Umbilical cord (tissue), 2 donors: ENCODE measurements at places on chromosomes 2 and 18.

DNA sequence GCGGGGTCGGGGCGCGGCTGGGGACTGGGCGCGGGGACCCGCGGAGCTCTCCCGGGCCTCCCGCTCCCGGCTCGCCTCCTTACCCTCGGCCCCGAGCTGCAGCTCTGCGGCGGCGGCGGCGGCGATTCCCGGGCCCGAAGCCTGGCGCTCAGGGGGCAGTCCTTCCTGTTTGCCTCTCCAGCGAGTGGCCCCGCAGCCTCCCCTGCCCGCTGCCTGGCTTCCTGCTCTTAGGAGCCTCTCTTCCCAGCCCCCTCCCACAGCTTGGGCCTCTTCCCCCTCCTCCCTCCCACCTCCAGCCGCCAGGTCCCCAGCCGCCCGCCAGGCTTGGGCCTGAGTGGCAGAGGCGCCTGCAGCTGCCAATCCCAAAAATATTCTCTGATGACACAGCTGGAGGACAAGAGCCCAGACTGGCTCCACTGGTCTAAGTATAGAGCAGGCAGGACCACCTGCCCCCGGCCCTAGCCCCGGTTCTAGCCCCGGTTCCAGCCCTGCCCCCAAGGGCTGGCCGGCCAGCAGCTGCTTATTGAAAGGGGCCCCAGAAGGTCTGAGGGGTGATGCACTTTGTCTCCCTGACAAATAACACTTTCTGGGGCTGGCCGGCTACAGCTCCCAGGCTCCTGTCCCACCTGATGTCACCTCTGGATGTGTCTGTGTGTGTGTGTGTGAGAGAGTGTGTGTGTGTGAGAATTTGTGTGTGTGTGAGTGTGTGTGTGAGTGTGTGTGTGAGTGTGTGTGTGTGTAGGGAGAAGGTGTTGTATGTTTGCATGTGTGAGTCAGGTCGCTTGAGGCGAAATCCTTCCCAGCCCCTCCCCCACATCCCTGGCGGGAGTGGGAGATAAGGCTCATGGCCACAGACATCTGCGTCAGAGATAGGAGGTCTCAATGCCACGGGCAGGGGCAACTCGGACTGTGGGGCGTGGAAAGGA lies at the start of gene OBSL1:
Gene OBSL1 (minus strand): TSS at position 229 of the 926 bp plus-strand sequence. CDS start 307 bp downstream, outside the sequence.
- peak; percentile 93 for DNase-seq

DNA sequence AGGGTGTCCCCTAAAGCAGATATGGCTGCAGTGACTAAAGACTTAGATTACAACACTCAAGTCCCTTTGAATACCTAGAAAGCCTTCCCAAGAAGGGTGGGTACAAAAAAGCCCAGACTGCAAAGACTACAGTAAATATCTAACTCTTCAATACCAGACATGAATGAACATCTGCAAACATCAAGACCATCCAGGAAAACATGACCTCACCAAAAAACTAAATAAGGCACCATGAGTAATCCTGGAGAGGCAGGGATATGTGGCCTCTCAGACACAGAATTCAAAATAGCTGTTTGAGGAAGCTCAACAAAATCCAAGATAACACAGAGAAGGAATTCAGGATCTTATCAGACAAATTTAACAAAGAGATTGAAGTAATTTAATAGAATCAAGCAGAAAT lies 138.2 kb upstream of the OTOS start:
- peak; percentile 85 for DNase-seq

DNA sequence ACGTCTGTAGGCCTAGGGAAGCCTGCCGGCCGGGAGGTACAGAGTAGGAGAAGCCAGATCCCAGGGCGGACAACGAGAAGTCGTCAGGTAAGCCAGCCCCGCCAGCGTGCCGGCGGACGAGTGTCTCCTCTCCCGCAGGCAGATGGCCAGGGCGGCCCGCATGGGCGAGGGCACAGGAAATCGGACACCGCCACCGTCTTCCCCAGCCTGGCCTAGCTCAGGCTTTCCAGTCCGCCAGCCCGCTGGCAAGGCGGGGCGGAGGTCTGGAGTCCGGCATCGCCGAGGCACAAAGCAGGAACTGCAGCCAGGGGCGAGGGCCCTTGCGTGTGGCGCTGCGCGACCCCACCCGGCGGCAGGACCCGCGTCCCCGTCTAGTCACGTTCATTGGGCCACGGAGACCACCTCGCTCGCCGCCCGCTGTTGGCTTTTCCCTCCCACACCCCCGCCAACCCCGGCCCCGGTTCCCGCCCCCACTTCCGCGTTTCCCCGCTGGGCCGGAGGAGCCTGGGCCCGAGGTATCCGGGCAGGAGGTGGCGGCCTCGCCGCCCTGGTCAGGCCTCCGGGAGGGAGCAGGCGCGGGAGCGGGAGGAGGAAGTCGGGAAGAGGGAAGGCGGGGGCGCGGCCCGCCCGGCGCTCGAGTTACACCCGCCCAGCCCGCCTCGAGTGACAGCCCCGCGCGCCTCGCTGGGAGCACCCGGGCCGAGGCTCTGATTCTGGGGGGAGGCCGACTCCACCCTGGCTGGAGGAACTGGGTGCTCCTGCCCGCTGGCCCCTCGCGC lies at the start of gene GPD2:
Gene GPD2 (plus strand): TSS at position 662 of the 779 bp plus-strand sequence. CDS start 39,727 bp downstream, outside the sequence.
- DNase-seq: peak; percentile 95

DNA sequence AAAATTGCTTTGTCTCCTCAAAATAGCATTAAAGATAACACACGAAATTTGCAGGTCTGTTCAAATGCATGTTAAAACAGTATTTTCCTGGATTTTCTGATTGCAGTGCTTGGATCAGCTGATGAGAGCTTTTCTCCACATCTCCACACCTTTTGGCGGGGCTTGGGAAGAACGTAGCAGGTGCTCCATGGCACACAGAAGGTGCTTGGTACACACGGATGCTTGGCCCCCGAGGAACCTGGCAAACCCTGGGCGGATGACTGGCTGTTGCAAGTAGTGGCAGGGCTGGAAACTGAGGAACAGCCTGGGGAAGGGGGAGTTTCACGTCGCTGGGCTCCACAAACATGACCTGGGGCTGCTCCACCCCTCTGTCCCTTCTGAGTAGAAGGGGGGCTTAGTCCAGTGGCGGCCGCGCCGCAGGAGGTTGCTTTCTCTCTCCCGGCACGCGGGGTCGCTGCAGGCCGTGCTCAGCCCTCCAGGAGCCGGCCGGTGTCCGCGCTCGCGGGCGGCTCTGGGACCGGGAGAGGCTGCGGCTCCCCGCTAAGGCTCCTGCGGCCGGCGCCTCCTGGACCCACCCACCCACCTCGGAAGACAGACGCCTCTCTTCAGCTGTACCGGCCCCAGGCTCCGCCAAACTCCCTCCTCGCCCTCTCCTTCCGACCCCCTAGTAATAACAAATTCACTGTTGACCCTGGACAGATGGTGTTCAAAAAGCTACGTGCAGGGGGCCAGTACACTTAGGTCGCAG lies 69.3 kb downstream of the MARCO start:
- DNase-seq: peak; percentile 33
